A549 treated with CpdA at 1 μM for 4 hours (cell line): ENCODE measurements at places on chromosomes 11 and 22. TPM values are rescaled to one million over a fixed set of nuclear protein-coding genes. Genes with fewer than 3 reads are reported as not detected.

The TMPRSS5 gene
- 0.08 to 0.16 TPM (median 0.12 TPM) in 4 of 5 replicates, not detected in the other for total RNA-seq

The OR9Q1 gene
- total RNA-seq = not detected in 5 replicates

The MRPL21 gene
- total RNA-seq = 115 to 143 TPM (median 137 TPM) in 5 replicates

The ELF5 gene
- total RNA-seq = not detected in 5 replicates

The MRGPRX4 gene
- total RNA-seq = not detected in 5 replicates

The CRY2 gene
- 2.9 to 3.5 TPM (median 3.2 TPM) in 5 replicates for total RNA-seq

The EFCAB6 gene
- 0.34 to 0.97 TPM (median 0.41 TPM) in 5 replicates for total RNA-seq

The KRTAP5-9 gene
- 0.05 to 0.12 TPM in 2 of 5 replicates, not detected in the others for total RNA-seq

The ANO1 gene
- total RNA-seq = 1.1 to 2.5 TPM (median 1.4 TPM) in 5 replicates

The UEVLD gene
- 16.8 to 26.4 TPM (median 20.4 TPM) in 5 replicates for total RNA-seq

The GRM5 gene
- 0.03 TPM in 1 of 5 replicates, not detected in the others for total RNA-seq

The CREB3L1 gene
- 4.5 to 5.8 TPM (median 5.7 TPM) in 5 replicates for total RNA-seq

The MYOD1 gene
- not detected in 5 replicates for total RNA-seq

The LRRN4CL gene
- 0.08 to 0.12 TPM (median 0.10 TPM) in 3 of 5 replicates, not detected in the others for total RNA-seq

The OR10G8 gene
- total RNA-seq = not detected in 5 replicates

The DEUP1 gene
- not detected in 5 replicates for total RNA-seq

The TMPRSS4 gene
- not detected in 5 replicates for total RNA-seq

The C11orf86 gene
- total RNA-seq = 30.0 to 57.8 TPM (median 47.5 TPM) in 5 replicates

The LRRC55 gene
- total RNA-seq = 0.01 TPM in 1 of 5 replicates, not detected in the others

The KCNJ5 gene
- total RNA-seq = 0.08 to 0.12 TPM in 2 of 5 replicates, not detected in the others

The KIRREL3 gene
- 8.8 to 12.4 TPM (median 11.6 TPM) in 5 replicates for total RNA-seq

The TSGA10IP gene
- total RNA-seq = not detected in 5 replicates

The APOBEC3A gene
- total RNA-seq = 0.21 TPM in 1 of 5 replicates, not detected in the others

The PSMA1 gene
- 183 to 215 TPM (median 189 TPM) in 5 replicates for total RNA-seq

The IFITM10 gene
- total RNA-seq = 0.79 to 1.9 TPM (median 1.0 TPM) in 5 replicates

The MRGPRX3 gene
- total RNA-seq = 0.41 TPM in 1 of 5 replicates, not detected in the others

The TOLLIP gene
- total RNA-seq = 37.0 to 58.4 TPM (median 50.0 TPM) in 5 replicates

The RCOR2 gene
- 0.55 to 1.1 TPM (median 1.0 TPM) in 5 replicates for total RNA-seq

The SLC25A45 gene
- total RNA-seq = 9.9 to 13.7 TPM (median 10.5 TPM) in 5 replicates

The SEPTIN3 gene
- total RNA-seq = 1.3 to 1.5 TPM (median 1.4 TPM) in 5 replicates

The DAGLA gene
- total RNA-seq = 3.7 to 6.3 TPM (median 5.5 TPM) in 5 replicates

The MDK gene
- total RNA-seq = 14.0 to 23.4 TPM (median 21.1 TPM) in 5 replicates

The KCNE3 gene
- 0.05 to 0.07 TPM in 2 of 5 replicates, not detected in the others for total RNA-seq

The ZNF280B gene
- 1.4 to 1.8 TPM (median 1.5 TPM) in 5 replicates for total RNA-seq

The GPR83 gene
- total RNA-seq = 0.06 to 0.14 TPM (median 0.09 TPM) in 5 replicates

The KDM4E gene
- not detected in 5 replicates for total RNA-seq

The CLMP gene
- 22.8 to 35.9 TPM (median 31.0 TPM) in 5 replicates for total RNA-seq

The KRTAP5-8 gene
- total RNA-seq = not detected in 5 replicates

The PELI3 gene
- total RNA-seq = 4.2 to 6.4 TPM (median 4.6 TPM) in 5 replicates

The PANX2 gene
- total RNA-seq = 6.2 to 7.7 TPM (median 7.0 TPM) in 5 replicates

The DNAJB7 gene
- total RNA-seq = not detected in 5 replicates

The SLC22A12 gene
- total RNA-seq = not detected in 5 replicates

The NTM gene
- total RNA-seq = not detected in 5 replicates

The MOV10L1 gene
- not detected in 5 replicates for total RNA-seq

The FAM83F gene
- not detected in 5 replicates for total RNA-seq

The FZD4 gene
- 1.1 to 1.7 TPM (median 1.3 TPM) in 5 replicates for total RNA-seq

The C11orf52 gene
- total RNA-seq = not detected in 5 replicates

The CHRM1 gene
- 0.06 to 0.20 TPM in 2 of 5 replicates, not detected in the others for total RNA-seq

The MUC5B gene
- 3.0 to 4.9 TPM (median 3.7 TPM) in 5 replicates for total RNA-seq

The UBE2L3 gene
- 64.1 to 72.4 TPM (median 65.7 TPM) in 5 replicates for total RNA-seq

The OVOL1 gene
- 0.02 to 0.08 TPM (median 0.06 TPM) in 3 of 5 replicates, not detected in the others for total RNA-seq

The LIF gene
- total RNA-seq = 33.9 to 49.9 TPM (median 45.0 TPM) in 5 replicates

The CDC42EP1 gene
- 27.2 to 39.2 TPM (median 36.6 TPM) in 5 replicates for total RNA-seq

The FGF3 gene
- total RNA-seq = not detected in 5 replicates

The TRIM49 gene
- total RNA-seq = not detected in 5 replicates

The LRRC32 gene
- total RNA-seq = 0.09 to 0.30 TPM (median 0.15 TPM) in 5 replicates

The ZNRD2 gene
- 70.0 to 81.9 TPM (median 77.0 TPM) in 5 replicates for total RNA-seq

The SIRT3 gene
- 17.0 to 20.0 TPM (median 19.5 TPM) in 5 replicates for total RNA-seq

The CYP2D6 gene
- 0.30 to 0.81 TPM (median 0.54 TPM) in 5 replicates for total RNA-seq
